ENCODE measurements at places on chromosomes 4 and X. TPM values are rescaled to one million over a fixed set of nuclear protein-coding genes. Genes with fewer than 3 reads are reported as not detected.

Gene PDGFRA
- 7.0 TPM for total RNA-seq

Gene NUP62CL
- total RNA-seq: 1.3 TPM

Gene NPY2R
- total RNA-seq: not detected

Gene G3BP2
- 68.3 TPM for total RNA-seq

Gene MSX1
- 0.44 TPM for total RNA-seq

Gene CSN1S1
- total RNA-seq: not detected

GRCh38 chrX:48589482-48590162 lies 7.7 kb upstream of the WDR13 start:
- DNase-seq: no peak
- H3K27me3 ChIP-seq: no peaks in the 10 kb centered on the region
- H3K27ac ChIP-seq: no peak overlapping the region
- no peak overlapping the region for H3K4me3 ChIP-seq
- no peaks in the 10 kb centered on the region for H3K36me3 ChIP-seq

- H3K27ac ChIP-seq: no peak overlapping the region
Measured at GRCh38 chrX:8044947-8045346, 117.7 kb upstream of the PNPLA4 start.

GRCh38 chrX:38560776-38561125 lies 591 bp upstream of the TSPAN7 start:
- no peak for DNase-seq
- H3K27ac ChIP-seq: no peak overlapping the region
- no peaks in the 10 kb centered on the region for H3K27me3 ChIP-seq
- H3K36me3 ChIP-seq: no peaks in the 10 kb centered on the region
- no peaks in the 10 kb centered on the region for H3K4me1 ChIP-seq

GRCh38 chr4:30262379-30262778 lies 457.8 kb upstream of the PCDH7 start:
- H3K4me3 ChIP-seq: no peak overlapping the region
- H3K27ac ChIP-seq: no peak overlapping the region
- DNase-seq: no peak
- H3K27me3 ChIP-seq: no peaks in the 10 kb centered on the region

DNA sequence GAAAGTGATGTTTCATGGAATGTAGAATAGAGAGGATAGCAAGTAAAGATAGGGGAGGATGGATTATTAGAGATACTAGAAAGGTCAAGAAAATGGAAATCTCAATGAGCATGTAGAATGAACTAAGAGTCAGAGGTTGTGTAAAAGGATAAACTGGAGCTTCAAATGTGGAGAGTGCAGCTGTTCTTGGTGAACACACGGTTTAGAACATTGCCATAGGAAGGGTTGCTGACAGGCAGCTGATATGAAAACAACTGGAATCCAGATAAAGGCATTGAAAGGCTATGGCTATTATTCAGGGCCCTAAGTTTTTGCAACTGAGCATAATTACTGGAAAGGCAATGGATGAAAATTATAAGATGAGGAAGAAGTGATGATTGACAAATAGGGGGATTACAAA lies 239.6 kb upstream of the VEGFC start:
- no peak overlapping the region for H3K4me3 ChIP-seq
- no peaks in the 10 kb centered on the region for H3K4me1 ChIP-seq
- H3K36me3 ChIP-seq: no peaks in the 10 kb centered on the region
- DNase-seq: no peak

DNA sequence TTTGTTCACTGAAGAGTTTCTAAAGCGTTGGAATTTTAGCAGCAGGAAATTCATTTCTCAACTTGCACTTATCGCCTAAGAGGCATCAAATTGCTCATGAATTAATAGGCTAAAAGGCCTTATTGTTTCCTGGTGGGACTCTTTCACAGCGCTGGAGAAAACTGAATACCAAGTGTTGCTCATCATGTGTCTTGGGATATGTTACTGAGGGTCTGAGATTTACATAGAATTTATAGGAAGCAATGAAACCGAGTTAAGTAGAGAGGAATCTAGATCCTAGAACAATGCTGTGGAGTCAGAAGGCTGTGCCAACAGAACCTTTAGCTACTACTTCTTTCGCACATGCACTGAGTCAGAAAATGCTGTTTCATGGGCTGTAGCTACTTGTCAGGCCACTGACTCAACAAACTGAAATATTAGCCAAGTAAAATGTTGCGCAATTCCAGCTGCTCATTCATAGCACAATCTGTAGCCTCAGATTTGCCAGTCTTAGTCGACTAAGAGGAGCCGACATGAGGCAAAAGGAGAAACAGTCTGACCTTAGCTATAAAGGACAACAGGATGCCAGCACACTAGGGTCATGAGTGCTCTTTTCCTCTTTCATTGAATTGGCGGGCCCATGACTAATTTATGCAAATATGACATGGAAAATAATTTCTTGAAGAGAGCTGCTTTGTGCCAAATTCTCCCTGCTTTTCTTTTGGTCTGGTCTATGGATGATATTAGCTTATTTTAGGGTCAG lies 35.9 kb upstream of the CXCL8 start:
- H3K27ac ChIP-seq: no peak overlapping the region
- no peaks in the 10 kb centered on the region for H3K36me3 ChIP-seq
- peaks cover 9% of the 10 kb centered on the region for H3K4me1 ChIP-seq
- DNase-seq: no peak

- H3K27ac ChIP-seq: no peak overlapping the region
- H3K4me3 ChIP-seq: no peak overlapping the region
- no peaks in the 10 kb centered on the region for H3K4me1 ChIP-seq
- no peak for DNase-seq
- H3K27me3 ChIP-seq: no peaks in the 10 kb centered on the region
Measured at GRCh38 chr4:47566969-47567368, 81.9 kb downstream of the ATP10D start.

Measured in right lobe of liver (tissue), 6 donors.